Activated CD8-positive, alpha-beta memory T cell treated with anti-CD3 and anti-CD28 coated beads for 1 hour (primary cell): ENCODE measurements at places on chromosomes 12 and 14.

DNA sequence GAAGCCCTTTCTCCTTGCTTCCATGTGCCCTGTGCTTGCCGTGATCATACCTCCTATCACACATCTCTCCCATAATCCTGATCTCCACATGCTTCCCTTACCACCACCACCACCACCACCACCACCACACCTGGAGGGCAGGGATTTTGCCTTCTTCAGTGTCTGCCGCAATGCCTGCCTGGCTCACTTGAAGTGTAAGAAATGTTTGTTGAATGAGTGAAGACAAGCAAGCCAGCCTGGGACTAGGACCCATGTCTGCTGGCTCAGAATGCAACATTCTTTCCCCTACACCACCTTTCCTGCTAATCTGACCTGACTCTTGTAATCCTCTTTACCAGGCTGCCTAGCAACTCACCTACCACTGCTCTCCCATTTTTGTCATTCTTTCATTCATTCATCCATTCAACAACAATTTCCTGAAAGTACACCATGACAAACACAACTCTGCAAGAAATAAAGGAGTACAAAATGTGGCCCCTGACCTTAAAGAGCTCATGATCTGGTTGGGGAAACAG lies 3.5 kb upstream of the NID2 start:
- DNase-seq: no peak

DNA sequence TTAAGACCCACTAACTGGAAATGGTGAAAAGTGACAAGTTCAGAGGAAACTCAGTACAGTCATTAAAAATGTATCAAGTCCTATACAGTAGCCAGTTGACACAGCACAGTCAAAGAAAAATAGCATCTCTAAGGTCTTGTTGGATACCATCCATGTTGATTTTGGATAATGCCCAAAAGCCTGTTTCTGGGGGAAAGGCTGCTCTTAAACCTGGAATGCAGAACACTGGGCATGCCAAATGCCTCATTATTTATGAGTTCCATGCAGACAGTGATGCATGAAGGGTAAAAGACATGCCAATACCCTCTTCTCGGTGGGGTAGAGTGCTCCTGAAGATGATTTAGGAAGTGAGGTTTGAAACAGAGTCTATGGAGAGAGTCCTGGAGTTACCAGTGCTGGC lies 29.6 kb downstream of the KCNK13 start:
- DNase-seq: no peak

- no peak for DNase-seq
Observed at GRCh38 chr12:88208661-88209060, 66.6 kb downstream of the TMTC3 start.

DNA sequence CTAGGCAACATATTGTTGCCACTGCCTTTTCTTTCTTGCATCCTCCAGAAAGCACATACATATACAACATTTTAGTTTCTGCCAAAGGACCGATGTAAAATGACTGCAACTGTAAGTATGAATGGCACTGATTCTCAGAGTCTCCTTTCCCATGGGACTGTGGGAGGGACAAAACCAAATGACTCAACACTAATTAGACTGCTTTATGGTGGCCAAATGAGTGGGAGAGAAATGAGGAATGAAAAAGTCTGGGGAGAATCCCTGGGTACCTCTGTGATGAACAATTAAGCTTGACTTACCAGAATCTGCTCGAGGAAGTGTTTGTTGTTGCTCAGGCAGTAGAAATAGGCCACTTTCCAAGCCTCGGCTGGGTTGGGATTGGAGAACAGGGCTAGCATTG lies 10.1 kb downstream of the ZFYVE26 start:
- DNase-seq: no peak

DNA sequence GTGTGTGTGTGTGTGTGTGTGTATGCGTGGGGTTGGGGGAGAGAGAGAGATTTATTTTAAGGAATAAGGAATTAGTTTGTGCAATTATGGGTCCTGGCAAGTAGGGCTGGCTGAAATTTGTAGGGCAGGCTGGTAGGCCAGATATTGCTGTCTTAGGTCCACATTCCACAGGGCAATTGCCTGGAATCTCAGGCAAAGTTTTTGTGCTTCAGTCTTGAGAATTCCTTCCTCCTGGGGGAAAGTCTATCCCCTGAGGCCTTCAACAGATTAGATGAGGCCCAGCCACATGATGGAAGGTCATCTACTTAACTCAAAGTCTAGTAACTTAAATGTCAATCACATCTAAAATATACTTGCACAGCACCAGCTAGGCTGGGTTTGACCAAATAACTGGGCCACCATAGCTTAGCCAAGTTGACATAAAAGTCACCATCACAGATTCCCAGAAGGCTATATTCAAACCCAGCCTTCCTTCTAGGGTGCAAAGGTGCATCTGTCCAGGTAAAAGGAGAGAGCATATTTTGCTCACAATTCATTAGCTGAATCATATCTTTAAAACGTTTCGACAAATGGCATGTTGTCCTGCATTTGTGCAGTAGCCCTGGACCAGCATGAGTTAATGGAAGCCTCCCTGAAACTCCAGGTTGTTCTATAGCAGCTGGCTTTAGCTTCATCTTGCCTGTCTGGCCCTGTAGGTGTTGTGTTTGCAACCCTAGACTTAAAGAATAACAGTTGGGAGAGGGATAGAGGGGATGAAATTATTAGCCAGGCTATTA lies 63.1 kb downstream of the C14orf132 start:
- DNase-seq: no peak

DNA sequence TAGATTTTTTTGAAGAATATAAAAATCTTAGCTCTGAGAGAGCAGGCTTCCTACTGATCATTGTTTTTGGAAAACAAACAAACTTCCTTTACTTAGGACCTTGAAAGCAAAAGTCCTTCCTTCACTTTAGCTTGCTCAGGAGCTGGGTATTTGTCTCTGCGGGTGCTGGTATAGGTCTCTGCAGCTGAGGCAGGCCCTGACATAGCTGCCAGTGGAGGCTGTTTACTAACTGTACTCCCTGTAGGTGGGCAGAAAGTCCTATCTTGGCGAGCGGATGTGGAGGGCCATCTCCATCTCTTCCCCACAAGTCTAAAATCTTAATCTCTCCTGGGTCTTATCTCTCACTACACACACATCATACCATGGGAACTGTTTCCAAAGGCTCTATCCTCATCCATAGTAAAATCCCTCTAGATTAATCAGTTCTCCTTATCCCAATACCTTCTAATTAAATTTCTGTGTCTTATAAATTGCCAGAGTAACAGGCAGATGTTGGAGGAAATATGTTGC lies 4.1 kb upstream of the MIA2 start:
- DNase-seq: no peak

- no peak for DNase-seq
Observed at GRCh38 chr12:11209113-11209512, 22.4 kb upstream of the TAS2R42 start.

DNA sequence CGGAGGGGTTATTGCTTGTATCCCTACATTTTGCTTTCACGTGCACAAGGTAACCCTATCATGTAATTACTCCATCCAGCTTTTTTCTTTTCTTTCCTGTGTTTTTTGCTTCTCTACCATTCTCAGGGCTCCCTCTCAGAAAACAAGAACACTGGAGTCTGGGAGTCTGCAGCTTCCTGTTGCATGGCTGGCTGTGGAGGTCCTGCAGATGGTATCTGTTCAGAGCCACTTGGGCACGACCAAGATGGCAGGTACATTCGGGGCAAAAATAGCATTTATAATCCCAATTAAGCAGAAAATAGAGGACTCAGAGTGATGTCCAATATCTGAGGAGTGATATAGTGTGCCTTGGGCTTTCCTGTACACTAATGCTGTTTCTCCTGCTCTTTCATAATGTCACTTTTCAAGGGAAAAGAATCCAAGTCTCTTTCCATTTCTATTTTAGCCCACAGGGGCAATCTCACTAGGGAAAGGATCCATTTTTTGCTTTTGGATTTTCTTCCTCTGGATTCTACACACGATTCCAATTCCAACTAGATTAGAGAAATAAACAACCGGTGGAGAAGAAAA lies 3.2 kb upstream of the NUMB start:
- DNase-seq: no peak

DNA sequence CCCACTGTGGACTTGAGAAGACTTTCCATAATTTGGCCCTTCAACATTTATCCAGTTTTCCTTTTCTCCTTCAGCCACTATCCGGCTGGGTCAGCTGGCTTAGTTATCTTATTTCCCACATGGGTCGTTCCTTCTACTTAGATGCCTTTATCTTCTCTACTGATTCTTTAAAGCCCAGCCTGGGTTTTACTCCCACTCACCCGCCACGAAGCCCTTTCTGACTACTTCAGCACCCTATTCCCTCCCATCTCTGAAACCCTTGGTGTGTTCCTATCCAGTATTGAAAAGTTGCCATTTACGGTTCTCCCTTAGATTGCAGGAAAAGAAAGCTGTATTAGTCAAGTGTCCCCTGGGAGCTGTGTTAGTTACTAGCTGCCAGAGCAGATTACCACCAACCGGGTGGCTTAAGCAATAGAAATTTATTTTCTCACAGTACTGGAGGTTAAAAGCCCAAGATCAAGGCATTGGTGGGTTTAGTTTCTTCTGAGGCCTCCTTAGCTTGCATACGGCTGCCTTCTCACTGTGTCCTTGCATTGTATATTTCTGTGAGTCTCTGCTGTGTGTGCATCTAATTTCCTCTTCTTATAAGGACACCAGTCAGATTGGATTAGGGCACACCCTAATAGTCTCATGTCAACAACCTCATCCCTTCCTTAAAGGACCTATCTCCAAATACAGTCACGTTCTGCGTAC lies 105.5 kb downstream of the GPATCH2L start:
- DNase-seq: no peak

- no peak for DNase-seq
Observed at GRCh38 chr14:55869397-55870049, 248.7 kb upstream of the PELI2 start.

DNA sequence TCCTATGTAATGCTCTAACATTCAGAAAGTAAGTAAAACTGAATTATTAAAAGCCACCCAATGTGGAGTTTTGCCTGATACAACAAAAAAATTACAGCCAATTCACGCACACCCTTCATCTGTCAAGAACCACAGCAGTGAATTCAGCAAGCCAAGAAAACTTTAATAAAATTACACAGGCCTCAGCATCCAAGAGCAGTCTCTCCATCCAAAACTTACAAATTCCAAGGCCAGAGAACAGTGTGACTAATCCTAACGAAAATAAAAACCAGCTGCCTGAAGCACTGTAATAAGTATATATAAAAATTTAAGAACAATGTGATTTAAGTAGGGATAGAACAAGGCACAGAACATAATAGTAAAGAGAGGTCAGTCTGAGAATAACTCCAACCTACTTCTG lies 54.2 kb downstream of the SIX6 start:
- no peak for DNase-seq

DNA sequence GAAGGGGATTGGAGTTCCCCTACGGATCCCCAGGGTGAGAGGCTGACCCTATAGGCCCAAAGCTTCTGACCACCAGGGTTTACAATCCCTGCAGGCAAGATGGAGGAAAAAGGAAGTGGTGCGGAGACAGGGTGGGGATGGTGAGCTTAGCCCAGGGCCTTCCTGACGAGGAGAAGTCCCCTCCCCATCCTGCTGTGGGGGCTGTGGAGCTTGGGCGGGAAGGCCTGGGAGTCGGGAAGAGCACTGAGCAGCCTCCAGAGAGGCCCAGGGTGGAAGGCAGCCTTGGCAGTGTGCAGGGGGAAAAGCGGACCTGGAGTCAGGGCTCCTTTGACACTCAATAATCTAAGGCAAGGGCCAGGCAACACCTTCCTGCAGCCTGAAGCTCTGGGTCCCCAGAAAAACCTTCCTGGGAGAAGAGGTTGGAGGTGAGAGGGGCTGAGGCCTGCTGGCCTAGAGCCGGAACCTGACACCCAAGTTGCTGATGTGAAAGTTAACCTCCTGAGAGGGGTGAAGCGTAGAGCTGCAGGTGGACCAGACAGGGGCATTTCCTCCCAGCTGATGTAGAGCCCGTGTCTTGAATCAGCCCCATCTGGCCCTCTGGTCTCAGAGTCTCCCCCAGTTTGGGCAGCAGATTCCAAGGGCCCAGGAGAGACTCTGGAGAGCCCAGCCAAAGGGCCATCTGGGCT lies 6.0 kb downstream of the HDAC7 start:
- DNase-seq: no peak

- no peak for DNase-seq
Observed at GRCh38 chr12:53213348-53213747, 6.3 kb upstream of the ITGB7 start.

DNA sequence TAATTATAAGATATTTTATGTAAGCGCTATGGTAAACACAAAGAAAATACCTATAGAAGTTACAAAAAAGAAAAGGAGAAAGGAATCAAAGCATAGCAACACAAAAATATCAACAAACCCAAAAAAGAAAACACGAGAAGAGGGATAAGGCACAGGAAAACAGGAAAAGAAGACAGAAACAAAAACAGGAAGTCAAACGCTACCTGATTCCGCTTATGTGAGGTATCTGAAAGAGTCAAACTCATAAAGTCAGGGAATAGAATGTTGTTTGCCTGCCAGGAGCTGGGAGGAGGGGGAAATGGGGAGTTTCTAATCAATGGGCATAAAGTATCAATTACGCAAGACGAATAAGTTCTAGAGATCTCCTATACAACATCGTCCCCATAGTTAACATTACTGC lies 39.9 kb upstream of the GPR132 start:
- DNase-seq: no peak

DNA sequence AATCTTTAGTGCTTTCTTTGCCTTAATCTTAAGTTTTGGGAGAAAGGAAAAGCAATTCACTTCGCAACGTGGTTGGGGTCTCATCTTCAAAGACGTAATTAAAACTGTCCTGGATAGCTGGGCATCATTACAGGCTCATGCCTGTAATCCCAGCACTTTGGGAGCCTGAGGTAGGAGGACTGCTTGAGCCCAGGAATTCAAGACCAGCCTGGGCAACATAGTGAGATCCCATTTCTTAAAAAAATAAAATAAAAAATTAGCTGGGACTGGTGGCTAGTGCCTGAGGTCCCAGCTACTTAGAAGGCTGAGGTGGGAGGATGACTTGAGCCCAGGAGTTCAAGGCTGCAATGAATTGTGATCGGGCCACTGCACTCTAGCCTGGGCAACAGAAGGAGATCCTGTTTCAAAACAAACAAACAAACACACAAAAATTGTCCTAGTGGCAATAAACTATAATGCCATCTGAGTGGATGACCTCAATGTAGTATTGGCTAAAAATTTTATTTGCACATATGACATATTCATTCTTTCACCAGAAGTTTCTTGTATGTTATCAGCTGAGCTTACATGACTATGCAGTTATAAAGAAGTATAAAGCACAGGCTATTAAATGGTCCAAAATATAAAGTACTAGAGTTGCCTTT lies 1.6 kb upstream of the MNAT1 start:
- no peak for DNase-seq

DNA sequence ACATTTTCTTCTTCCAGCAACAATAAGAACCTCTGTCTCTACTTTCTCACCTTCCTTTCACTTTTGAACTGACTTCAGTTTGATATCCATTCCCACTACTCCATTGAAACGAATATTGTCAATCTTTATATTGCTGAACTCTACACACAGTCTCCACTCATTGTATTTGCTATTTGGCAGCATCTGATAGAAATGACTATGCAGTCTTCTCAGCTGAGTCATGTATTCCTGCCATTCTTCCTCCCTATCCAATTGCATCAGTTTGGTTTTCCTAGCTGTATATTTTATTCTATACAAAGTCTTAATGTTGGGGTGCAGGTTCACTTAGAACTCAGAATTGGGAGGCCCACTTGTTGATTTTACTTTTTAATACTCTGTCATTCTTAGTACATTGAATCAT lies 107.5 kb upstream of the CPNE8 start:
- no peak for DNase-seq

GRCh38 chr12:43453761-43454160 lies 98.2 kb downstream of the ADAMTS20 start:
- no peak for DNase-seq

GRCh38 chr12:7608184-7608911 lies 57.4 kb downstream of the APOBEC1 start:
- no peak for DNase-seq
